Bone marrow (tissue), 2 donors: ENCODE measurements at places on chromosomes 16 and 17.
A peak's percentile ranks its signal among the peaks of the same experiment; 100 is the strongest.

- DNase-seq = no peak
These were observed 277.5 kb upstream of the MYOCD start for GRCh38 chr17:12388226-12388625.

DNA sequence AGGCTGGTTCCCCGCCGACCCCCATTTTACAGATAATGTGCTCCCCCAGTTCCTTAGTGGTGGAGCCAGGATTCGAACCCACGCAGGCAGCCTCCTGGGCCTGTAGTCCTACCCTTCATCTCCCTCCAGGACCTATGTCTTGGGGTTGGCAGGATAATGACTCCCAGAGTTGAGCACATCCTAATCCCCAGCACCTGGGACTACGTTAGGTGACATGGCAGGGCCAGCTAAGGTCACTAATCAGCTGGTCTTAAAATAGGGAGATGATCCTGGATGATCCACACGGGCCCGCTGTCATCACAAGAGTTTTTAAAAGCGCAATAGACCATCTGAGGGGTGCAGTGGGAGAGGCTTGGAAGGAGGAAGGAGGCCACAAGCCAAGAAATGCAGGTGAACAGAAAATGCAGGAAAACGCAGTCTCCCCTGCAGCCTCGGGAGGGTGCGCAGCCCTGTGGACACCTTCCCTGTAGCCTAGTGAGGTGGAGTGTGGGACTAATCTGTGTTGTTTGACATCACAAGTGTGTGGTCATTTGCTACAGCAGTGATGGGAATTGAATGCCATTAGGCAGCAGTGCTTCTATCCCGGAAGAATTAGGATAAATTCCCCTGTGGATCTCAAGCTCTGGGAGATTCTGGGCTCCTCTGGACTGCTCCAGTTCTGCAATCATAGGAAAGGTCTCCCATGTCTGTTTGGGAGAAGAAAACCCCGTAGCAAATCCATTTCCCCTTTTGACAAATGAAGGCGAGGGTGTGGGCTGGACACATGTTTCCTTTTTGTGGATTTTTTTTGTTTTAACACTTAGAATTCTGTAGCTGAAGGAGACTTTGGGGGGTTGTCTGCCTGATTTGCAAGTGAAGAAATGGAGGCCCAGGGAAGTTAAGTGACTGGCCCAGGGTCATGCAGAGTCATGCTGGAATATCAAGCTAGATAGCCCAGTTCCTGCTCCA lies 297.7 kb downstream of the SEC14L1 start:
- peak; percentile 37 for DNase-seq

DNA sequence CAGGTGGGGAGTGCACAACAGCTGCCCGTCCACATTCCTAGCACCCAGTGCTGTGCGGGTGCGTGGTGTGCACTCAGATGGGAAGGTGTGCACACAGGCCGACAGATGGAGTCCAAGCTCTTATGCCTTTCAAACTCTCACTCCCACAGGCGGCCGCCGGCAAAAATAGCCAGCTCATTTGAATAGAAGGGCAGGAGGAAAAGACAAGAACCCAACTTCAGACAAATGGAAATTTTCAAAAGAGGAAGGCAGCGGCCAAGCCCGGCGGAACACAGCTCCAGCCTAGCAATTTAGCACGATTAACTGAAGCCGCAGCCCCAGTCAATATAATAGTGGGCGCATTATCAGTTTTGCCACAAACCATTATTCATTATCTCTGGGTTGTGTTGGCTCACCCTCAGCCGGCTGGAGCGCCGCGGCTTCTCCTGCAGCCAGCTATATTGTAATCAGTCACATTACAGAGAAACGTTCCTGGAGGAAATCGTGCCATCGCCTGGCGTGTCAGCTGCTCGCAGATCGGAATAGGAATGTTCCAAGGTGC lies 103.9 kb upstream of the SEC14L1 start:
- no peak for DNase-seq

DNA sequence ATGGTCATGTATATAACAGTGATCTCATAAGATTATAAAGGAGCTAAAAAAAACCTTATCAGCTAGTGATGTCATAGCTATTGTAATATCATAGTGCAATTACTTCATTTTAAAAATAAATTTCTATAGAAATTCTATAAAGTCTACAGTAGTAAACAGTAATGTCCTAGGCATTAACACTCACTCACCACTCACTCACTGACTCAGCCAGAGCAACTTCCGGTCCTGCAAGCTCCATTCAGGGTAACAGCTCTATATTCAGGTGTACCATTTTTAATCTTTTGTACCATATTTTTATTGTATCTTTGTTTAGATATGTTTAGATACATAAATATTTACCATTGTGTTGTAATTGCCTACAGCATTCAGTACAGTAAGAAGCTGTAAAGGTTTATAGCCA lies 524.4 kb upstream of the CDH5 start:
- DNase-seq = no peak

- no peak for DNase-seq
These were observed 16.3 kb upstream of the ATP2A3 start for GRCh38 chr17:3980381-3981014.

GRCh38 chr16:3762107-3762750 lies 44.9 kb upstream of the TRAP1 start:
- DNase-seq = no peak

GRCh38 chr16:81311762-81312161 lies 3.0 kb upstream of the GAN start:
- no peak for DNase-seq

GRCh38 chr16:1791256-1791942 lies 2.1 kb downstream of the IGFALS start:
- no peak for DNase-seq

- DNase-seq = peak; percentile 18
These were observed 574 bp downstream of the MPP3 start for GRCh38 chr17:43832168-43832975.

DNA sequence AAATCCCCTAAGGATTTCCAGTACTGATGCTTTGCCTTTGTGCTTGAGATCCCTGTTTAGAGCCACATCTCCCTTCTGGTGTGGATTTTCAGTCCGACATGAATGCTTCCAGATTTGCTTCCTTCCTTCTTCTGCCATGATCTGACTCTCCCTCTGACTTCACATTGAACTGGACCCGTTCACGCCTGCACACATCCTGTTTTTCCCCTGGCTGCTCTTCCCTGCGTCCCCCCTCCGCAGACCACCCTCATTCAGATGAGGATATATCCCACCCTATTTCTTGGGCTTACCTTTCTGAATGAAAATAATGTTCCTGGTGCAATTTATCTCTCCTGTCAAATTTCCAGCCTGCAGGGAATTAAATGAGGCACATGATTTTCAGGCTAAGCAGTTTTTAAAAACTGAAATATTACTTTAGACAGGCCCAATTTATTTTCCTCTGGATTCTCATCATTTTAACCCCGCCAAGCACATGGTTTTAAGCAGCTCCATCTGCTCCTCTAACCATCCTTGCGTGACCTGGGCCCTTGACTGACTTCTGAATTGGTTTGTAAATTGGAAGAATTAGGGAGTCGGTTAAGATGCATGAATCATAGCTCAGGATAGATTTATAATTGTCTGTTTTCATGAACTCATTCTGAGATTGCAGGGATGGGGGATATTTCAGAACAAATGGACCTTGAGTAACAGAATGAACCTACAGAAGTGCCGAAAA lies 59.2 kb downstream of the BMERB1 start:
- DNase-seq = no peak

DNA sequence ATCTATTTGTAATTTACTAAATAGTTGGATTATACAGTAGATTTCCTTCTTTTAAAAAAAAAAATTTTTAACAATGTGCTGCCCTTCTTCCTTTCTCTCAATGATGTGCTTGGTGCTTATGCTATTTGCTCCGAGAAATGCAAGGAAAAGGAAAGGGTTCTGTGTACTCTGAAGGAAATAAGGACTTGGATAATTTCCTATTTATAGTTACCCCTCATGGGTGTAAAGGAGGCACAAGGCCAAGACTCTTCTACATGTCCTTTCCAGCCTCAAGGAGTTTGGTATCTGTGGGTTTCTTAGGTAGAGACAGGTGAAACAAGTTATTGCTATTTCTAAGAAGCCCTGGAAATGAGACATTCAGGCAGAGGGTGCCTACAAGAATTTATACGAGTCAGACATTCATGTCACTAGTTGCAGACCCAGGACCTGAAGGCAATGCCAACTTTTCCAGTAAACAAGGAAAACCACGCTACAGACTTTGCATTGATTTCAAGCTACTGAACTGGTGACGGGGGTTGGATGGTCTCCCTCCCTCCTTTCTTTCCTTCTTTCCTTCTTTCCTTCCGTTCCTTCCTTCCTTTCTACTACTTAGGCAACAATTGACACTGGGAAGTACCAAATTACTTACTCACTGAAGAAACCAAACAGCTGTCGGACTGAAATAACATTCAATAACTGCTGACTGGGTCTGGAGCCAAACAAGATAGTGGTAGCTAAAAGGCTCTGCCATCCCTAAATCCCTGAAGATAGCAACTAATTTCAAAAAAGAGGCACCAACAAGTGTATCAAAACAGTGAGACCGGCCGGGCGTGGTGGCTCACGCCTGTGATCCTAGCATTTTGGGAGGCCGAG lies 33.8 kb upstream of the GHDC start:
- DNase-seq = no peak

DNA sequence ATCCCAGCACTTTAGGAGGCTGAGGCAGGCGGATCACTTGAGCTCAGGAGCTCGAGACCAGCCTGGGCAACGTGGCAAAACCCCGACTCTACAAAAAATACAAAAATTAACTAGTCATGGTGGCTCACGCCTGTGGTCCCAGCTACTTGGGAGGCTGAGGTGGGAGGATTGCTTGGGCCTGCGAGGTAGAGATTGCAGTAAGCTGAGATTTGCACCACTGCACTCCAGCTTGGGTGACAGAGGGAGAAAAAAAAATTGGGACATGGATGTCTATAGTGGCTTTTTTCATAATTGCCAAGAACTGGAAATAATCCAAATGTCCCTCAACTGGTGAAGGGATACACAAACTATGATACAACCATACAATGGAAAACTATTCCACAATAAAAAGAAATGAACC lies 28.6 kb downstream of the OSBPL7 start:
- no peak for DNase-seq

DNA sequence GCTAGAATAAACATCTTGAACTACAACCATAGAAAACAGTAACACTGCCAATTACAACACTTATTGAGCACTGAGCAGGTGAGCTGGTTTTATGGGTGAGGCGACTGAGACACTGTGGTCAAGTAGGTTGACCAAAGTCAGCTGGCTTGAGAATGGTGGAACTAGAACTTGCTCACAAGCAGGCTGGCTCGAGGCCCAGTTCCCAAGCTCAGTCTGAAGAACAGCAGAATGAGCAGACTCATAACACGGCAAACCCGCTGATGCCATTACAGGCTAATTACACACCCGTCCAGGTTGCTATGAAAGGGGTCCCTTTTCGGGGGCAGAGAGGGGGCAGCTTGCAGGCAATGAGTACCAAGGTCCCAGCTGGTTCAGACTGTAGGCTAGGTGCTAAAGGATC lies 6.5 kb downstream of the ZZEF1 start:
- DNase-seq = no peak

DNA sequence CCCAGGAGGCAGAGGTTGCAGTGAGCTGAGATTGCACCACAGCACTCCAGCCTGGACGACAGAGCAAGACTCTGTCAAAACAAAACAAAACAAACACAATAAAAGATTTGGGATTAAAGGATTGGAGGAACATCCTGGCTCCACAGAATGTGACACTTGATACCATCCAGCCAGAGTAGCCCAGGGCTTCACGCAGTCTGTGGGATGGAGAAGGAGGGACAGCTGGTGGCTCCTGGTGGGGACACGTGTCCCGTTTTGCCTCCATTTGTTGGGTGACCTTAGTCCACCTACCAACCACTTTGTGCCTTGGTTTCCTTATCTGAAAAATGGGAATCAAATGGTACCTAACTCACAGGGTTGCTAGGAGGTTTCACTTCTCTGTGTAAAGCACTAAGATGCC lies 12.4 kb upstream of the CYB561 start:
- no peak for DNase-seq

DNA sequence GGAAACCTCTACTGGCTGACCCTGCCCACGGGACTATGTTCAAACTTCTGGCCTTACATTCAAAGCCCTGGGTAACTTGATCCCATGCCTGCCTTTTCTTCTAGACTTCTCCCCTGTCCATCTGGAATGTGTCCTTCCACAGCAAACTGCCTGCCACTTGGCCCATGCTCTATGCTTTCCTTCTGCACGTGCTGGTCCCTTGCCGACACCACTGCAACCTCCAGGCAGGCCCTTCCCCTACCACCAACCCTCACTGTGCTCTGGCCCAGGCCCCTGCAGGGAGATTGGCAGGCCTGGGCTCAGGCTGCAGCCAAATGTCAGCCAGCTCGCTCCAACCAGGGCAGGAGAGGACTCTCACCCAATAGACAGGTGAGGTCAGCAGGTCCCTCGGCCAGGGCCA lies 11.0 kb downstream of the HSD11B2 start:
- no peak for DNase-seq

- peak; percentile 66 for DNase-seq
These were observed 17.1 kb downstream of the TBX2 start for GRCh38 chr17:61416540-61417363.

- DNase-seq = no peak
These were observed 55.3 kb downstream of the HLF start for GRCh38 chr17:55319933-55320593.

DNA sequence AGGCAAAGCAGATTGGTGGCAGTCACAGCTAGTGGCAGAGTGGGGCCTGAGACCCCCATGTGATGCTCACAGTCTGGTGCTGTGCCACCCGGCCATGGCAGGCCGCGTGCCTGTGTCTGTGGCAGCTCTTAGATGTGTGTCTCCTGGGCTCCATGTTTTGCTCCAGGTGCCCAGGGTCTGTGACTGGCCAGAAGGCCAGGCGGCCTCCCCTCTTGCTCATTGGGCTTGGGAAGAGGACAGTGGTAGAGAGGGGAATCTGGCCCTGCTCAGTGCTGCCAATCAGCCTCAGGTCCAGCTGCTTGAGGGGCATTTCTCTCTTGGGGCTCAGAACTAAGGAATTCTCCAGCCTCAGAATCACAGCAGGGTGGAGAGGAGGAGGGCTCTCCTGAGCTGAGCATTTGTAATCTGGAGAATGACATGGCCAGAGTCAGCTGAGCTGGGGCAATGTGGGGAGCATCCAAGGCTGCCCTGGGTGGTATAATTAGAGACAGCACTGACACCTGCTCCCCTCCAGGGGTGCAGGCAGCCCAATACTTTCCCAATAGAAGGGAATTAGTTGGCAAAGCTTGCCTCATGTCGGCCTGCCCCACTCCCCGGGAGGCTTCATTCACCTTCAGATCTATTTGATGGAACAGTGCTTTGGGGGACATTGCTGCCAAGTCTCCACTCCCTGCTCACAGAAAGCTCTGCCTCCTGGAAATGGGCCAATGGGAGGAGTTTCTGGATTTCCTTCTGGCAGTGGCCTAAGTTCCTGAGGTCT lies 2.7 kb upstream of the LASP1NB start:
- DNase-seq = no peak

- no peak for DNase-seq
These were observed 6.3 kb upstream of the GGA2 start for GRCh38 chr16:23516366-23517137.
